ENCODE measurements at places on chromosomes 16 and 17. TPM values are rescaled to one million over a fixed set of nuclear protein-coding genes. Genes with fewer than 3 reads are reported as not detected.

C16orf92 gene
- total RNA-seq: not detected

DNA sequence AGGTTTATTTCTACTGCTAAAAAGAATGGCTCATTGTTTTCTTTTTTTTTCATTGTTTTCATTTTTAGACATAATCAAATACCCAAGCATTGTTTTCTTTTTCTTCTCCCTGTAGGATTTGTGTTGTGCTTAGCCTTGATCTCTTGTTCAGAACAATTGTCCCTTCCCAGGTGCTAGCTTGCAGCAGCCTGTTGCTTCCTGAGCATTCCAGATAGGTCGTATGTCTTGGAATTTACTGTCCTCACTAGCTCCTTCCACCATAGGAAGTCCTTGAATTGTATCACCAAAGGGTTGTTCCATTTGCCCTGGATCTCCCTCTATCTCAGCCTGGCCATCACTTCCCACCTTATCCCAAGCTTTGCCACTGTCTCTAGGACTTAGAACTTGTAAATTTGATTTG, 10.0 kb upstream of the VPS4A start:
- no peak overlapping the region for H3K27ac ChIP-seq
- peaks cover 1% of the 10 kb centered on the region for H3K27me3 ChIP-seq
- no peaks in the 10 kb centered on the region for H3K4me1 ChIP-seq
- no peak overlapping the region for H3K4me3 ChIP-seq

DNA sequence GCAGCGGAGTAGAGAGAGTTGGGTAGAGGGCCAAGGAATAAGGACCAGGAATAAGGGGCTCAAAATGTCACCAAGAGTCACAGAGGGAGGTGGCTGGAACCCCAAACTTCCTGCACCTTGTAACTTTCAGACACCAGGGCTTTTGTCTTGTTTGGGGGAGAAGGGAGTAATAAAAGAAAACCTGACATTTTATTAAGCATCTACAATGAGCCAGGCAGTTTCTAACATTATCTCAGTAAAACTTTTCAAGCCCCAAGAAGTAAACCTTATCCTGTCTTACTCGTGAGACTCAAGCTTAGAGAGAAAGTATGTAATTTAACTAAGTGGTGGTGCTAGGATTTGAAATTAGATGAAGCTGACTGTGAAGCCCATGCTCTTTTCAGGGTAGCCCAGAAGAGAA, 848 bp upstream of the MTMR4 start:
- peaks cover 17% of the 10 kb centered on the region for H3K4me1 ChIP-seq
- peak overlapping the region; percentile 74 for H3K4me3 ChIP-seq
- H3K27ac ChIP-seq: peak overlapping the region; percentile 73
- DNase-seq: no peak
- H3K36me3 ChIP-seq: peaks cover 5% of the 10 kb centered on the region

HBA1 gene
- total RNA-seq: 1.5 TPM

DNA sequence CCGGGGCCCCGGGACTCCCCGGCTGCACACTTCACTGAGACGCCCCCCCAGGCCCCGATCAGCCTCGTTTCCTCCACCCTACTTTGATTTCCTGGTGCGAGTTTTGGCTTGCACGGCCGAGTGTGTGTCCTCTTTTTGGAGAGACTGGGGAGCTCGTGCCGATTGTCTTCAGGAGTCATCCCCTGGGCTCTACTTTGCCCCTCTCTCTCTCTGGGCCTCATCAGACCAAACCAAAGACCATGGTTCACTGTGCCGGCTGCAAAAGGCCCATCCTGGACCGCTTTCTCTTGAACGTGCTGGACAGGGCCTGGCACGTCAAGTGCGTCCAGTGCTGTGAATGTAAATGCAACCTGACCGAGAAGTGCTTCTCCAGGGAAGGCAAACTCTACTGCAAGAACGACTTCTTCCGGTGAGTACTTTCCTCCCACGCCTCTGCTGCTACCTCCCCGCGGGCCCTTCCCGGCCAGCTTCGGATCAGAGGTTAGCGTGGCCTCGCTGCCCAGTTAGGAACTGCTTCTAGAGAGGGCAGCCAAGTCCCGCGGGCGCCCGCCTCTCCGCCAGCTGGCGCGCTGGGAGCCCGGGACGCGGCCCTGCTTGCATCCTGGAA, 787 bp downstream of the LHX1 start:
- H3K4me1 ChIP-seq: peaks cover 20% of the 10 kb centered on the region
- no peaks in the 10 kb centered on the region for H3K36me3 ChIP-seq

VWA3A gene
- 0.17 TPM for total RNA-seq

- H3K27ac ChIP-seq: no peak overlapping the region
- H3K4me1 ChIP-seq: peaks cover 3% of the 10 kb centered on the region
- peaks cover 7% of the 10 kb centered on the region for H3K27me3 ChIP-seq
- no peaks in the 10 kb centered on the region for H3K36me3 ChIP-seq
Measured at GRCh38 chr17:82097919-82098168, 192 bp downstream of the FASN start.

SKAP1 gene
- total RNA-seq: not detected

GRCh38 chr17:30130121-30130520, 13.5 kb downstream of the NSRP1 start:
- no peak overlapping the region for H3K4me3 ChIP-seq
- no peaks in the 10 kb centered on the region for H3K27me3 ChIP-seq
- no peaks in the 10 kb centered on the region for H3K4me1 ChIP-seq
- DNase-seq: no peak
- H3K27ac ChIP-seq: no peak overlapping the region

DNA sequence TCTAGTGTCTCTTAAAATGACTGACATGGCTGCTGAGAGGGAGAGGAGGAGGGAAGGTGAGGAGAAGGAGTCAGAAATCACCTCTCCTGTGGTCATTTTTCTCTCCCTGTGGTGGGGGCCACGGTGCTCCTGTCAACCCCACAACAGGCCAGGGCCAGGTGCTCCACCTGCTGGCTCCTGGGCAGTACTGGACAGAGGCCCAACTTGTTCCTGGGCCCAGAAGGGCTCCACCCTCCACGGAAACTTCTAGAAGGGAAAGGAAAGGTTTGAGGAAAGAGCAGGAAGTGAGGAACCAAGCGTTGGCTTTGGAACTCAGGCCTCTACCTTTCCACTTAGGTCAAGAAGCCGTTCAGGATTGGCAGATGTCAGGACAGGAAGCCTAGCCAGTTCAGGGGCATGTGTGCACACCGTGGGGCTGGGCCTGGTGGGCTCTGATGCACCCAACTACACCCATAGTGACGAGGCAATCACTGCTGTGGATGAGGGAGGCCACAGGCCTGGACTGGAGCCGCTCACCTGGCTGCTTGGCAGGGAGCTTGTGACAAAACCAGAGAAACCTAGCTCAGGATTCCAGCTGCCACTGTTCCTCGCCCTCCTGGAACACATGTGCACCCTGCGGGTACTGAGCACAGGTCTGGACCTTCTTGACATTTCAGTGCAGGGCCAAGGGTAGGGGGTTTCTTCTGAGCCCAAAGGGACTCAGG, 36.1 kb downstream of the WNT3 start:
- DNase-seq: no peak
- peaks cover 5% of the 10 kb centered on the region for H3K4me1 ChIP-seq
- H3K27me3 ChIP-seq: peaks cover 16% of the 10 kb centered on the region
- no peaks in the 10 kb centered on the region for H3K36me3 ChIP-seq

DNA sequence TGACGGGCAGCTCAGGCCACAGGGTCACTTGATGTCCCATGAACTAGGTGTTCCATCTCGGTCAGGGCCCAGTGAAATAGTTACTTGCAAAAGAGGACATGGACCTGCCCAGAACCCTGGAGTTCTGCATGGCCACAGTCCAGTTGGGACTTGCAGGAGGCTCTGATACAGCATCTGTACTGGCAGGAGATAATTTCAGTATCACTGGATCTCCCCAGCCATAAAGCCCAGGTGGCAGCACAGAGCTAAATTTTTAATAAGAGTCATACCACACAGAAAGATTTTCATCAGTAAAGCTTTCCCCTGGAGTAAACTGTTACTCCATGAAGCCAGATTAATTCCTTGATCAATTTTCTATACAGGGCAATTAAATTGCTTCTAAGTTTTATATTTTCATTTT, 18.0 kb upstream of the SLC16A5 start:
- no peaks in the 10 kb centered on the region for H3K4me1 ChIP-seq
- no peak overlapping the region for H3K27ac ChIP-seq
- no peaks in the 10 kb centered on the region for H3K36me3 ChIP-seq
- no peak for DNase-seq

DNA sequence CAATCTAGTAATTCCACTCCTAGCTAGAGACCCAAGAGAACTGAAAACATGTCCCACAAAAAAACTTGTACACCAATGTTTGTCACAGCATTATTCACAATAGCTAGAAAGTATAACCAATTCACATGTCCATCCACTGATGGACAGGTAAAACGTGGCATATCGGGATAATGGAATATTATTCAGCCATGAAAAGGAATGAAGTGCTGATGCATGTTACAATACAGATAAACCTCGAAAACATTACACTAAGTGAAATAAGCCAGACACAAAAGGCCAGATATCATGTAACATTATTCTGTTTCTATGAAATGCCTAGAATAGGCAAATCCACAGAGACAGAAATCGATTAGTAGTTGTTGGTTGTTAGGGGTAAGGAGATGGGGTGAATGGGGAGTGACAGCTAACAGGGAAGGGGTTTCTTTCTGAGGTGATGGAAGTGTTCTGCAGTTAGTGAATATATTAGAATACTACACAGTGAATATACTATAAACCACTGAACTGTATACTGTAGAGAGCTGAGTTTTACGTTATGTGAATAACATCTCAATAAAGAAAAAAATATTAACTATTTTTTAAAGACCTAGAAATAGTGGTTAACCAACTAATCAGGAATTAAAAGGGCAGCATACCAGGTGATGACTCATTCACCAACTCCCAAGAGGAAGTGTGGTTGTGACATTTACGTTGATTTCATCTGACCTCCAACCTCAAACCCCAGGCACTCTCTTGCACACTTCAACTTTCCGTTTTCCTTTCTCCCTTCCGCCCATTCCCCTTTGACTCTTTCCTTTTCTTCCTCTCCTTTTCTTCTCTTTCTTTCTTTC, 48.6 kb downstream of the GAS7 start:
- no peak overlapping the region for H3K27ac ChIP-seq
- H3K4me3 ChIP-seq: no peak overlapping the region
- no peak for DNase-seq
- no peaks in the 10 kb centered on the region for H3K27me3 ChIP-seq
- no peaks in the 10 kb centered on the region for H3K4me1 ChIP-seq
- no peaks in the 10 kb centered on the region for H3K36me3 ChIP-seq

DNA sequence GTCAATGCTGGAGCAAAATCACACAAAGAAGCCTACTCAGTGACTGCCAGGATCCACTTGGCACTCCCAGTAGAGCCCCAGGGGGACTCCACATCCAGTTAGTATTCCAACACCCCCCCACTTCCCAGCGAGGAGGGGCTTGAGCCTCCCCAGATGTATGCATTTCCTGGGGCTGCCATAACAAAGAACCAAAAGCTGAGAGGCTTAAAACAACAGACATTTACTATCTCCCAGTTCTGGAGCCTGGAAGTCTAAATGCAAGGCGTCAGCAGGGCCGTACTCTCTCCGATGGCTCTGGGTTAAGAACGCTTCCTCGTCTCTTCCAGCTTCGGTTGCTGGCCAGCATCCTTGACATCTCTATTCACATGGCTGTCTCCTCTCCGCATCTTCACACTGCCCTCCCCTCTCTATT, 23.0 kb upstream of the GNA13 start:
- no peaks in the 10 kb centered on the region for H3K36me3 ChIP-seq
- DNase-seq: no peak
- H3K27ac ChIP-seq: peak overlapping the region; percentile 41
- H3K4me1 ChIP-seq: peaks cover 2% of the 10 kb centered on the region

CCP110 gene
- total RNA-seq: 19.7 TPM

DNA sequence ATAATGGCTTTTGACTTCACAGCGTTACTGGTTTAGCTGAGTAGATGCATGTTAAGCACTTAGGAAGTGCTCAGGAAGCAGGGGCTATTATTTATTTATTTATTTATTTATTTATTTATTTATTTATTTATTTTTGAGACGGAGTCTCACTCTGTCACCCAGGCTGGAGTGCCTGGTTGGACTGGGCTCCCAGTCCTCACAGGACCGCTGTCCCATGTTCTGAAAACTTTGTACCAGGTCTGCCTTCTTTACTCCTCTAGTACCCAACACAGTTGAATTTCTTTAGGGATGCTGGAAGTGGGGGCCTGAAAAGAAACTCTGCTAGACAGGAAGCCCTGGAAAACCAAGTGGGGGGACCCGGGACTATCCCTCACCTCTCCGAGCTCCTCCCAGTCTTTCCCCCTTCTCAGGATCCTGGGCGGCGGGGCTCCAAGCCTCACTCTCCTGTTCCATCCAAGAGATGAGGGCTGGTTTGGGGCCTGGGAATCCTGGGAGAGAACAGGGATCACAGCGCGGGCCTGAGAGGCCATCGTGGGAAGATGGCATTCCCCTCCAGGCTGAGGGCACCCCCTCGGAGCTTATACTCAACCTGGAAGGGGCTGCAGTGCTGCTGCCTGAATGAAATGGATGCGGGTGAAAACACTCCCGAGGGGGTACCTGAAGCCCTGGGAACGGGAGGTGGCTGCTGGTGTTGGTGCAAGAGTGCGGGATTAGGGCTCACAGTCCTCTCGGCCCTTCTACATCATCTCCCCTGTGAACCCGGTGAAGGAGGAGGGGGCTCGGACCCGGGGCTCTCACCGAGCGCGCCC, 674 bp downstream of the ZNF688 start:
- DNase-seq: peak; percentile 44
- peaks cover 21% of the 10 kb centered on the region for H3K4me1 ChIP-seq
- H3K27me3 ChIP-seq: peaks cover 6% of the 10 kb centered on the region

GRCh38 chr17:47629826-47630225, 19.9 kb upstream of the KPNB1 start:
- no peaks in the 10 kb centered on the region for H3K4me1 ChIP-seq
- H3K36me3 ChIP-seq: no peaks in the 10 kb centered on the region
- no peak overlapping the region for H3K27ac ChIP-seq

DNA sequence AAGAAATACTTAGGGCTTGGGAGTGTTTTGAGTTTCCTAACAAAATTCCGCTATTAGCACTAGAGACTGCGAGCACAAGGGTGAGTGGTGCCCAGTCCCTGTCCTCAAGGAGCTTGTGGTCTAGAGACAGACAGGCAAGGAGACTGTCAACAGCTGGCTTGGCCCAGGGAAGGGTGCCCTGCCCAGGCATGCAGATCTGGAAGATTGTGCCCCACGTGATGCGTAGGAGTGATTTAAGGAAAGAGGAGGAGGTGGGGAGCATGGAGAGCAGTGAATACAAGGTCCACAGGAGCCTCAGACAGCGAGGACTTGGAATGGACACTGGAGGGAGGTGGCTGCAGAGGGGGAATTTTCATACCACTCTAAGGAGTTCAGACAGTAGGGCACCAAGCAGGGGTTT, 25.0 kb downstream of the SCPEP1 start:
- H3K36me3 ChIP-seq: no peaks in the 10 kb centered on the region
- DNase-seq: no peak
- H3K27ac ChIP-seq: no peak overlapping the region
- no peaks in the 10 kb centered on the region for H3K27me3 ChIP-seq
- no peak overlapping the region for H3K4me3 ChIP-seq
- H3K4me1 ChIP-seq: no peaks in the 10 kb centered on the region
